ENCODE measurements at places on chromosomes 12 and 14.

- no peak for DNase-seq
Observed at GRCh38 chr12:115035535-115036107, 351.6 kb upstream of the TBX3 start.

DNA sequence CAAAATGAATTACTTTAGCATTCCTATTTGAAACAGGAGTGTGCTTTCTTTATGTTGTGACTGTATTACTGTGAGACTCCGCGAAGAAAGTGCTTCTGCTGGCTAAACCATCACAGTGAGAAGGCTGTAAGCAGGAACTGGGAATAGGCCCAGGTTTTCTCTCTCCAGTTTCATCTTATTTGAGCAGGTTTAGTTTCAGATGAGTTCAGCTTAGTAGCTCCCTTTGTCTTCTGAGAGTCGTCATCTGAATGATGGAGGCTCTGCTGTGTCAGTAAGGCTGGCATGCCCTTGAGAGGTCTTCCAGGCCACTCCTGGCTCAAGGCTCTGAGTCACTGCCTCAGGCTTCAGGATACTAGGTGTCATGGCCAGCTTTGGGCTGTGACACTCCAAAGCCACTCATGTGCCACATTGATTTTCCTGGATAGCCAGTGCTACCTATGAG is 205.6 kb upstream of the RGS6 start:
- DNase-seq: no peak

- peak; percentile 70 for DNase-seq
Observed at GRCh38 chr12:131441060-131441396, 269.9 kb upstream of the SFSWAP start.

GRCh38 chr14:30808576-30808975 is 65.8 kb upstream of the COCH start:
- no peak for DNase-seq

- no peak for DNase-seq
Observed at GRCh38 chr14:104865081-104865630, at the start of gene CEP170B. CEP170B (plus strand) TSS chr14:104865268; CDS start chr14:104868451, 3,183 bp downstream.

DNA sequence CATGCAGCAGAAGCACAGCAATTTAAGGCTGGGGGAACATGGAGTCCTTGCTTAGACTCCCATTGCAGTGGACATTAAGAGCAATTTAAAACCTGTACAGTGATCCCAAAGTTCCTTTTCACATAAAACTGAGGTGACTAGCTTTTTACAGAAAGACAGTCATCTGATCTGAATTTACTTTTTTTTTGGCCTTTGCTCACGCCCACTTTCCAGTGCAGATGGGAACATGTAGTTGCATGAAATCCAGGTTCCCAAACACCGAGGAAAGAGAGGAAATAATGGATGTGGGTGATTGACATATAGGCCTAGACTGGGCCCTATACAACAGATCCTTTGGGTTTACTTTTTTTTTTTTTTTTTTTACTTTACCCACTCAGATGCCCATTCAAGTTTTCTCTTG is 126.4 kb upstream of the PTPRB start:
- DNase-seq: no peak

- DNase-seq: no peak
Observed at GRCh38 chr14:60179431-60179869, 14.3 kb upstream of the DHRS7 start.

- DNase-seq: no peak
Observed at GRCh38 chr12:67592228-67593011, 56.1 kb upstream of the DYRK2 start.

- DNase-seq: no peak
Observed at GRCh38 chr12:124941170-124941527, 26.7 kb upstream of the UBC start.

All from lower leg skin (tissue), 4 donors.